ENCODE measurements at places on chromosomes 5 and 9.

GRCh38 chr5:131514316-131515283, 120.4 kb downstream of the RAPGEF6 start:
- no peak for DNase-seq

DNA sequence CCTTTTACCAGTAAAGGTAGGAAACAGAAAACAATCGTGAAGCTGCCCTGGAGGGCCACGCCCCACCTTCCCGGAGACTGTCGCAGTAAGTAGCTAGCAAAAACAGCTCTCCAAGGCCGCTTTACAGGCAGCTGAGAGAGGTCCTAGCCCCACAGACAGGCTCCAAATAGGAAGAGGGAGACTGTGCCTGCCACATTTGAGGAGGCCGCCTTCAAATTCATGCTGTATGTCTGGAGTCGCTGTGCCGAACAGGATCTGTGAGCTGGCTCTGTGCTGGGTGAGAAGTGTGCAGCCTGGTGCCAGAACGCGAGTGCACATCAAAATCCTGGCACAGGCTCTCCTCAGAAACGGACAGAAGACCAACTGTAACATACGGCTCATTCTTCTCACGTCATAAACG, 582.2 kb downstream of the CETN3 start:
- DNase-seq: no peak

DNA sequence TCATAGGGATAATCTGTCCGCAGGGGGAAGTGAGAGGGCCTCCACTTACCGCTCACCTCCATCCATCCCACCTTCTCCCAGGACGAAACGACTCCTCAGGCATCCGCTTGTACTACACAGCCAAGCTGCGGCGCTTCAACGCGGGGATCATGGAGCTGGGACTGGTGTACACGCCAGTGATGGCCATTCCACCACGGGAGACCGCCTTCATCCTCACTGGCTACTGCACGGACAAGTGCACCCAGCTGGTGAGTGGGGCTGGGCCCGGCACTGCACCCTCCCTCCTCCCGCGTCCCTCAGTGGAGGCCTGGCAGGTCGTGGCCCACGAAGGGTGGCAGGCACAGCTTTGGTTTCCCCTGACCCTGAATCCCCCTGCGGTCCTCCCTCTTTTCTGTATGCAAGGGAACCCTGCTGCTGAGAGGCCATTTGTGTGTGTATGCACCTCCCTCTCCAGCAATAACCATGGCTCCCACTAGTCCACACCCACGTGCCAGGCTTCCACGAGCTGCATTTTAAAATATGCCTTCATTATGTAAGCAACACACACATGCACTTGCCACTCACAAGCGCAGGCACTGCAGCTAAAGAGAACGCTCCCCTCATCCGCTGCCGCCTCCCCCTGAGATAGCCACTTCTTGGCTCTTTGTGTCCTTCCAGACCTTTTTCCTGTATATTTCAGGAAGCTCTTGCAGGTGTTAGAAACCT, 11.8 kb downstream of the DBH start:
- no peak for DNase-seq

GRCh38 chr9:93051680-93052089, 6.8 kb upstream of the SUSD3 start:
- DNase-seq: no peak

GRCh38 chr9:118761016-118761790, 608.0 kb downstream of the BRINP1 start:
- no peak for DNase-seq

DNA sequence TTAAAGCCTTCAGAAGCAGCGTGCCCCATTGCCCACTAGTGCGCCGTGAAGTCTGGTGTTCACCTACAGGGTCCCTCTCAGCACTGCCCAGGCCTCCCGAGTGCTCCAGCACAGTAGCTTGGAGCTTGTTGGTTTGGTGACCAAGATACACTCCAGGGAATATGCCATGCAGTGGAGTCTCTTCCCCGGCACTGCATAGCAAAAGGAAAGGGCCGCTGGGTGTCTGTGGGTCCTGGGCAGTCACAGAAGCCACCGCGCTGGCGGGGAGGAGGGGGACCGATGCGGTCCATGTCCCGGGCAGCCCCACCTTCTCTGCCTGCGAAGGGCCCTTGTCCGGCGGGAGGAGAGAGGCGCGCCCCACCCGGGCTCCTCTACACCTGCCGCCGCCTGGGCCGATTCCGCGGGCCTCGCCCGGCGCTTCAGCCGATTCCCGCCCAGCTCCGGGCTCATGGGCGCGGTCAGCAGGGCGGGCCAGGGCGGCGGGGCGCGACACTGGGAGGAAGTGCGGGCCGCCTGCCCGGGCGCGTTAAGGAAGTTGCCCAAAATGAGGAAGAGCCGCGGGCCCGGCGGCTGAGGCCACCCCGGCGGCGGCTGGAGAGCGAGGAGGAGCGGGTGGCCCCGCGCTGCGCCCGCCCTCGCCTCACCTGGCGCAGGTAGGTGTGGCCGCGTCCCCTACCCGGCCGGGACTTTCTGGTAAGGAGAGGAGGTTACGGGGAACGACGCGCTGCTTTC, at the start of gene SYK:
TSS of gene SYK (plus strand) at position 579 of the 732 bp plus-strand sequence. CDS start 42,080 bp downstream, outside the sequence.
- no peak for DNase-seq

DNA sequence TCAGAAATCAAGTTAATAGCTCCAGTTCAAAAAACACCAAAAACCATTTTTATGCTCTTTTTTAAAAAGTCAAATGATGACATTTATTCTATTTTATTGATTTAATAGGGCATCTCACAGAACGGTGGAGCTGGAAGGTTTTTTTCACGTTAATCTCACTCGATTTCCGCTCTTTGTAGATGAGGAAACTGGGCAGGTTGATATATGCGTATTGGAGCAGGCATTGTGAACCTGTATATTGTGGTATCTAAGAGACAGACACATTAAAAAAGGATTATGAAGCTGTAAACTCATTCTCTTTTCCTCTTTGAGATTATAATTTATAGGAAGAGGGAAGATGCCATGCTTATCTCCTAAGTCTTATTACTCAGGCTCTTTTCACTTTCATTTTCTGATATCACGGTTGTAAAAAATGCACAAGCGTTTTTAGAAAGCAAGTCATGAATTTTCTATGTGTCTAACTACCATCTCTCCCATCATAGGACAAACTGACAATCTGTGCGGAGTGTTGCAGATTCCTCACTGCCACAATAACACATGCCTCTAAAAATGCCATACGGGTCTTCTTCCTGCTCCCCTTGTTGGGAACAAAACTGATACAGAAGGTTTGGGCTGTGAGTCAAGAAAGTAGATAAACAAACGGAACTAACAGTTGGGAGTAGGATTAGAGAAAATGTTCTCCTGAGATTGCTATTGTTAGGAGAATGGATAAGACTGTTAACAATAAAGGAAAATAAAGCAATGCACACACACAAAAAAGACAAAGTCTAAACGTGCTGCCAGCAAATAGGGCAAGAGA, 1997.7 kb downstream of the MAT2B start:
- no peak for DNase-seq

DNA sequence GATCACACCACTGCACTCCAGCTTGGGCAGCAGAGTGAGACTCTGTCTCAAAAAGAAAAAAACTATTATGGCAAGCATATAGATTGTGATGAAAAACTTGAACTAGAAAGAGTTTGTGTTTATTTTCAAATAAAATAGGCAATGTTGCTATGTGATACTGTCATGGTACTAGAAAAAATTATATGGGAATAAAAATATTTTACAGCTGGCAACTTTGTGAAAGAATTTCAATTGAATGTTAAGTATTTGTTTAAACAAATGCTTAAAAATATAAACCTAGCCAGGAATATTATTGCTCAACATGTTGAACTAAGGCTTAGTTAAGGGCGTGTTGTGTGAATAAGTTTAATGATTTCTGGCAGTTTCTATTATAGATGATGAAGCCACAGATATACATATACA, 31.7 kb downstream of the HSDL2 start:
- DNase-seq: no peak

GRCh38 chr5:81290146-81290545, 11.2 kb upstream of the ZCCHC9 start:
- DNase-seq: no peak

DNA sequence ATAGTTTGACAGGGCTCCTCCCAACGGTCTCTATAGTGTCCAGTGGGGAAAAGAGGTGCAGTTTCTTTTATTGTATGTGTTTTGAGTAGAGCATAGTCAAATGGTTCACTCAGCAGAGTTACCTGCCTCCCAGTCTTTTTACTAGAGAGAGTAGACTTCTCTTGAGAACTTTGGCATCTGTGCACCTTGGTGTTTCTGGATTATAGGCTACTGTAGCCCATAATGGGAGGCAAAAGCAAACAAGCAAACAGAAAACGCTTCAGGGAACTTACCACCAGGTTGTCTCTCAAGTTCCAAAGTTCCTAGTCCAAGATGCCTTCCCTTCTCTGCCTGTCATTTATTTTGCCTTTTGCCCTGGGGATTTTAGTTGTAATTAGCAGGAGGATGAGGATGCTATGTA, 26.2 kb downstream of the INVS start:
- no peak for DNase-seq

DNA sequence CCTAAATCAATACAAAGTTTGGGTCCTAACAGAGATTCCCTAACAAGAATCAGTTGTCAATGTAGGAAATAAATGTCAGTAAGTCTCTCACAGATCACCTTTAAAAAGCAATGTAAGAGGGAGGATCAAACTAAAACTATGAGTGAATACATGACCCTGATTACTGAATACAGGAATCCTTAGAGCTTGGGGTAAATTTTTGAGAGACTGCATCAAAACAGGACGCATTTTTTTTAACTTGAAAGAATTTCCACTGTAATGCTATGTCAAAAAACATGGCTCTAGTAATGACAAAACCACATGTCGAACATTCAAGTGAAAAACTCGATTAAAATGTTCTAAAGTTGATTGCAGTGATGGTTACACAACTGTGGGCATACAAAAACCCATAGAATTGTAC, 21.9 kb downstream of the ZDHHC21 start:
- no peak for DNase-seq

- DNase-seq: no peak
These were observed 252.3 kb downstream of the PBX3 start for GRCh38 chr9:125999504-125999881.

- DNase-seq: no peak
These were observed 243.0 kb downstream of the PIK3R1 start for GRCh38 chr5:68458416-68459021.

- DNase-seq: no peak
These were observed 9.1 kb upstream of the GNAQ start for GRCh38 chr9:78040726-78041125.

DNA sequence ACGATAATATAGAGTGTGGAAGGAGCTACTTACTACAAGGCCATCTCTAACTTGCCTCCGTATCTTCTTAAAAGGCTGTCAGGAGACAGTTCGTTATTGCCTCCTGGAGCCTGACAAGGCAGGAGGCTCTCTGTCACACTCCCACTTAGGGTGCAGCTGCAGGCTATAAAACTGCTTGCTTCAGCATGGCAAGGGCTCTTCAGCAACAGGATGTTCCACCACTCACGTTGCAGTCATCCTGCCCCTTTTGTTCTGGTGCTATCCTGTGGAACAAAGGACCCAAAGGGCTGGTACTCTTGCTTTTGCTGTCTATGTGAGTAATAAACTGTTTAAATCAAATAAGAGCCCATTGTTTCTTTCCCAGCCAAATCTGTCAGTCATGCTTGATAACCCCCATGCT, 508.9 kb downstream of the NTRK2 start:
- DNase-seq: no peak

DNA sequence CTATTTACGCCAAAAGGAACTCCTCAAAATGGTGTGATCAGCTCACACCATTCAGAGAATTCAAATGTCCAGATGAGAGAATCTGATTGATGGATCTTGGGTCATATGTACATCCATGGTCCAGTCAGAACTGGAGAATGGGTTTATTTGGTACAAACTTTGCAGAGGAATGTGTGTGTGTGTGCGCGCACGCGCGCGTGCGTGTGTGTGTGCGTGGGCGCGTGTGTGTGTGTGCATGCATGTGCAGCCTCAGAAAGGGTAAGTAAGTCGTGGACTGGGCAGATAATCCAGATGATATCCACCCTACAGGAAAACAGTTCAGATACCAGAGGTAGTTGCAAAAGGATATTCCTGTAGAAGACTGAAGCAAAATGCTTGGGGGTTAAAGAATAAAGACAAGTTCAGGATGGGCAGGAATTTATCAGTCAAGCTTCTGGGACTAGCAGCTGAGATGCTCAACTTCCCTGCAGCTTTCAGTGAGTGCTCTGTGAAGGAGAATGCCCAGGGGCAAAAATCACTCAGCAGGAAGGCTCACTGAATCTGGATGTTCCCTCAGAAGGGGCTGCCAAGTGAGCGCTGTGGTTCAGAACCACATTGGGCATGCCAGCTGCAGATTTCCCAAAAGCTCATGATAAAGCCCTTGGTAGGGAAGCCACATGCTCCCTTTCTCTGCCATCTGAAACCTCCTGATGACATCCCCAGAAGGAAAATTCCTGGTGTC, 440.5 kb upstream of the SGCD start:
- no peak for DNase-seq

GRCh38 chr5:10233505-10233904, 16.2 kb downstream of the ATPSCKMT start:
- no peak for DNase-seq

- peak; percentile 66 for DNase-seq
These were observed 36.8 kb upstream of the TEX48 start for GRCh38 chr9:114718801-114719221.

- DNase-seq: no peak
These were observed 26.8 kb downstream of the NMRK1 start for GRCh38 chr9:75061169-75061568.

DNA sequence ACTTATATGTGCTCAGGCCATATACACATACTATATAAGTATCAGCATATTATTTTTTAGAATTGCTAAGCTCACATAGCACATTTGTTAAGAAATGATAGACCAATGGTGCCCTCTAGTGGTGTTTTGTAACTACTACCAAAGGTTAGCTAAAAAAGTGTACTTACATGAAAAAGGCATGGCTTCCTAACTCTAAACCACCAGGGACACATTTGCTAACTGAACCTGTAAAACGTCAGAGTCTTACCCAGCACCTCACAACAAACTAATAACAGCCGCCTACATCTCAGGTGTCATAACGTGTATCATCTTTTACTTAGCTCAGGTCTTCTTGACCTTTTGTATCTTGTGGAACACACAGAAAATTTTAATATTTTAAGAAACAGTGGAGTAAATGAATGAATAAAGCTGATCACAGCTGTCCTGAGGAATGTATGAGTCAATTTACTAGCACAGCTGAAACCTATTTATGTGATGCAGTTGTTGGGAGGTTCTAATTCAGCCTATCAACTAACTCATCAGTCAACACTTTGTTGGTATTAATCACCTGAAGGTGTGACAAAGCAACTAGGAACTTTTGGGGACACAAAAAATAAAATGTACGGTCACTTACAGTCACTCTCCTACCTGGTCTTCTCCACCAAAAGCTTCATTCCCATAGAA, 72.9 kb downstream of the BAAT start:
- DNase-seq: no peak
